Panc1 (cell line): ENCODE measurements at places on chromosomes 12 and 14. TPM values are rescaled to one million over a fixed set of nuclear protein-coding genes. Genes with fewer than 3 reads are reported as not detected.

Gene PPHLN1
- total RNA-seq, result 56.5 TPM

Gene FAM90A1
- not detected for total RNA-seq

Gene SOS2
- 21.2 TPM for total RNA-seq

Gene GPRC5D
- not detected for total RNA-seq

Gene GPRC5A
- 648 TPM for total RNA-seq

Gene TCL1B
- not detected for total RNA-seq

Gene TMPRSS12
- not detected for total RNA-seq

Gene DBX2
- total RNA-seq, result not detected

Gene TMEM253
- 0.33 TPM for total RNA-seq

Gene LMNTD1
- total RNA-seq, result 0.13 TPM

Gene C14orf132
- 23.0 TPM for total RNA-seq

Gene KLRB1
- total RNA-seq, result not detected

Gene LYZ
- total RNA-seq, result 1.1 TPM

Gene WNT5B
- total RNA-seq, result 36.9 TPM

Gene ADGRD1
- total RNA-seq, result 0.21 TPM

Gene BRAP
- total RNA-seq, result 19.6 TPM

Gene ASCL1
- total RNA-seq, result not detected

Gene RNF212B
- total RNA-seq, result not detected

Gene VRTN
- not detected for total RNA-seq

Gene WNT1
- total RNA-seq, result not detected

Gene OR4E2
- not detected for total RNA-seq

Gene TAS2R8
- total RNA-seq, result not detected

Gene C12orf56
- 2.8 TPM for total RNA-seq

Gene OAS2
- total RNA-seq, result 2.7 TPM

Gene GALNT16
- 0.72 TPM for total RNA-seq

Gene KRT72
- not detected for total RNA-seq

Gene TAS2R19
- 1.1 TPM for total RNA-seq

Gene KRT1
- not detected for total RNA-seq

Gene BCL2L14
- not detected for total RNA-seq

Gene RAB2B
- 17.0 TPM for total RNA-seq

Gene ZNF891
- 2.2 TPM for total RNA-seq

Gene KRT78
- not detected for total RNA-seq

Gene GUCY2C
- total RNA-seq, result 0.13 TPM

Gene CCDC196
- total RNA-seq, result not detected

Gene USP30
- total RNA-seq, result 5.7 TPM

Gene PTPRB
- total RNA-seq, result 0.33 TPM

Gene KICS2
- 9.6 TPM for total RNA-seq

Gene NUAK1
- total RNA-seq, result 50.3 TPM

Gene OASL
- total RNA-seq, result 21.1 TPM

Gene RASAL1
- 0.28 TPM for total RNA-seq

Gene RPGRIP1
- 0.28 TPM for total RNA-seq

Gene CLEC4D
- total RNA-seq, result not detected

Gene RPL10L
- total RNA-seq, result not detected

Gene KLRC4
- 1.4 TPM for total RNA-seq

Gene SYNDIG1L
- total RNA-seq, result not detected

Gene ADSS1
- 9.4 TPM for total RNA-seq

Gene LTA4H
- total RNA-seq, result 59.6 TPM

Gene TUNAR
- total RNA-seq, result 0.10 TPM

Gene KTN1
- 310 TPM for total RNA-seq

Gene TSPAN19
- total RNA-seq, result not detected

Gene BCL11B
- 0.23 TPM for total RNA-seq

Gene SLC4A8
- 18.8 TPM for total RNA-seq

Gene NYNRIN
- total RNA-seq, result 0.31 TPM

Gene ERP27
- total RNA-seq, result not detected

Gene CDKL1
- 5.8 TPM for total RNA-seq

Gene RNASE3
- total RNA-seq, result not detected

Gene KRT73
- not detected for total RNA-seq

Gene KLHL42
- total RNA-seq, result 35.2 TPM
